IMR-90 (cell line): ENCODE measurements at places on chromosomes 12 and 14. TPM values are rescaled to one million over a fixed set of nuclear protein-coding genes. Genes with fewer than 3 reads are reported as not detected.

The BBOF1 gene
- 0.95 and 1.6 TPM in 2 replicates for polyA plus RNA-seq

The SLCO1C1 gene
- not detected in 2 replicates for polyA plus RNA-seq

The CIROP gene
- polyA plus RNA-seq = 0.31 and 0.37 TPM in 2 replicates

The PRKD1 gene
- 12.2 and 14.2 TPM in 2 replicates for polyA plus RNA-seq

The COPZ1 gene
- polyA plus RNA-seq = 157 and 187 TPM in 2 replicates

The SLCO1A2 gene
- polyA plus RNA-seq = not detected in 2 replicates

The GSKIP gene
- 9.4 and 11.7 TPM in 2 replicates for polyA plus RNA-seq

The DCAF4 gene
- polyA plus RNA-seq = 22.8 and 28.8 TPM in 2 replicates

The KLHDC1 gene
- polyA plus RNA-seq = 0.34 and 0.51 TPM in 2 replicates

The HOXC9 gene
- 0.13 and 0.26 TPM in 2 replicates for polyA plus RNA-seq

The KRT85 gene
- not detected in 2 replicates for polyA plus RNA-seq

The HCAR1 gene
- polyA plus RNA-seq = 0.03 TPM in 2 replicates

The HEATR5A gene
- 12.6 and 14.0 TPM in 2 replicates for polyA plus RNA-seq

The MAGOHB gene
- polyA plus RNA-seq = 15.6 and 20.3 TPM in 2 replicates

The MYH6 gene
- polyA plus RNA-seq = not detected in 2 replicates

The CTDSP2 gene
- 150 and 156 TPM in 2 replicates for polyA plus RNA-seq
